ENCODE measurements at places on chromosomes 4 and X.
A peak's percentile ranks its signal among the peaks of the same experiment; 100 is the strongest.

DNA sequence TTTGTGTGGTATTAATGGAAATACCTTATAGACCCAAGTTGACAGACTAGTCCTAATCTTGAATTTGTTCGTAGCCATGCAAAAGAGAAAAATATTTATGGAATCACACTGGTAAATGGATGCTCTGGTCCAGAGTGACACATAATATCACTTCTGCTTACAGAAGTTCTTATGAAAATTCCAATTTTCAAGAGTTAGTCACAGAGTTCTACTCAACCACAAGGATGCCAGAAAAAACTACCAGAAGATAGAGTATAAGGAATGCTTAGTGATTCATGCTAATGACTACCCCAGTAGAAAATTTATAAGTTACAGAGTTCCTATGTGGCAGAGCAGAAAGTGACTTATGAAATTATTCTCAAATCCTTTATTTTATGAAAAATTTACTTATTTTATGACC lies 1384.8 kb downstream of the FAM133A start:
- DNase-seq = no peak

- DNase-seq = no peak
Observed at GRCh38 chr4:74464291-74464690, 19.4 kb downstream of the AREG start.

- peak; percentile 90 for DNase-seq
Observed at GRCh38 chrX:46978341-46979291, 66.4 kb downstream of the JADE3 start.

DNA sequence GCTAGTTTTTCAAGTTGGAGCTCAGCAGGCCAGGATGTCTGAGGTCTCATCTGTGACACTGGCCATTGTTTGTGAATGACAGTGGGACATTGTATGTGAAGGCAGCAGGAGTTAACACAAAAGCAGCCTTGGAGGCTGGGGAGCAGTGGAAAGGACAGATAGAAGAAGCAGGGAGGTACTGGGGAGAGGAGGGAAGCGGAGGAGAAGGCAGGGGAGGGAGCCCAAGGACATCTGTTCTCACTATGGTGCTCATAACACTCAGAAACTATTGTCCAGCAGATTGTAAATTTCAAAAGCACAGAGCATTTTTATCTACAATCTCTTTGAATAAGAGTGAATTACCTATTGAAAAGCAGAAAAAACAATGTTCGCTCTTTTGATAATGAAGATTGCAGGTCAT lies 253.6 kb upstream of the DIPK2B start:
- DNase-seq = no peak

GRCh38 chr4:170193496-170193895 lies 103.7 kb upstream of the AADAT start:
- no peak for DNase-seq

DNA sequence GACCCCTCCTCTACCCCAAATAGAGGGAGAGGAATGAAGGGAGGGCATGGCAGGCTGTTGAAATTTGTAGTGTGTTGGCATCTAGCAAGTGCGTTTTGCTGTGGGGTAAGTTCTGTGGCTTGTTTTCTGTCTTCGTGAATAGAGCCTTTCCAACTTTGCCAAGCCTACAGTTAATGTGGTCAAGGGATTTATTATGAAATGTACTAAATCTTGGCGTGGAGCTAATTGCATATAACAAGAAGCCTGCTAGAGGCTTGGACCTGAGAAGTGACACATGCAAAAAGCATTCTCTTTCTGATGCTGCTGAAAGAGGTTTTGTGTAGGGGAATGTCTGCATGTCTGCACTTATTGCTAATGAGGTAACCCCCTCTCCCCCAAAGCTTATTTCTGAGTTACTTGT lies 132.2 kb downstream of the BMPR1B start:
- DNase-seq = no peak

DNA sequence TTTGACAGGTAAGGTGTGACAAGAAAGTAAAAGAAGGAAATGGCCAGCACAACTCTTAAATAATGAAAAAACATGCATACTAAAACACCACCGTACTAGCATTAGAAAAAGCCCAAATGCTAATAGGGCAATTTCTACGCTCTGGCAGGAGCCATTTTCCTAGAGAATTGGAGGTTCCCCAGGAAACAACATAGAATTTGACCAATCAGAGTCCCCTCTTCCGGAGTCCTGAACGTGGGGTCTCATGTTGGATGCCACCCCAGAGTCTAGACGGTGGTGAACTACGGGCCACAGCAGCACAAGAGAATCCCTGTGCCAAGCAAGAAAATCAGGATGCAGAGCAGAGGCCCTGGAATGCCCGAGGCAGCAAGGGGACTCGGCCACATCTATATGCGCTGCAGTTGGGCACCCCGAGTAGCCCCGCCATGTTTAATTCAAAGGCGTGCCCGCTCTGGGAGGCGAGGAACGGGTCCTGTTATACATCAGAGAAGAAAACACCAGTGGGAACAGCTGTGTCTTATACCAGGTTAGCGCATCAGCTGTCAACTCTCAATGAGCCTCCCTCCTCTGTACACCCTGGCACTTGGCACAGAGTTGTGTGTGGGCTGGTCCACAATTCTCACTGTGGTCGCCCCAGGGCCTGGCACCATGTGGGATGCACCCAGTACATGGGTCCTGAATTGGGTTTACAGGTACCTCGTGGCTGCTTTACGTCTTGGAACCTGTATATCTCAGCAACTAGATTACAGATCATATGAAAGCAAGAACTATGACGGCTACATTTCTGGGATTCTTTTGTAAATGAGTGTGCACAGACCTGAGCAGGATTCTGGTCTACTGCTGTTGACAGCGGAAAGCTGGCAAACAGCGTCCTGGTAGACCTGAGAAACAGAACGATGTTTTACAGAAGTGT lies 52.1 kb downstream of the SEL1L3 start:
- DNase-seq = no peak

GRCh38 chr4:186172546-186172945 lies 18.8 kb upstream of the CYP4V2 start:
- no peak for DNase-seq

All from KBM-7 (cell line).